ENCODE measurements at places on chromosomes 1 and 21. TPM values are rescaled to one million over a fixed set of nuclear protein-coding genes. Genes with fewer than 3 reads are reported as not detected.

Gene KISS1
- 1.4 TPM for total RNA-seq

Gene GRHL3
- total RNA-seq, result 0.54 TPM

Gene INTS3
- total RNA-seq, result 73.5 TPM

GRCh38 chr1:43783096-43783670, 75.8 kb downstream of the ST3GAL3 start:
- H3K27ac ChIP-seq, result no peak overlapping the region
- no peak for DNase-seq
- no peaks in the 10 kb centered on the region for H3K27me3 ChIP-seq
- no peak overlapping the region for H3K4me3 ChIP-seq
- peaks cover 43% of the 10 kb centered on the region for H3K4me1 ChIP-seq
- no peaks in the 10 kb centered on the region for H3K36me3 ChIP-seq

GRCh38 chr1:244791061-244791460, 44.4 kb upstream of the COX20 start:
- H3K27me3 ChIP-seq, result no peaks in the 10 kb centered on the region
- H3K4me1 ChIP-seq, result peaks cover 9% of the 10 kb centered on the region
- H3K27ac ChIP-seq, result no peak overlapping the region

DNA sequence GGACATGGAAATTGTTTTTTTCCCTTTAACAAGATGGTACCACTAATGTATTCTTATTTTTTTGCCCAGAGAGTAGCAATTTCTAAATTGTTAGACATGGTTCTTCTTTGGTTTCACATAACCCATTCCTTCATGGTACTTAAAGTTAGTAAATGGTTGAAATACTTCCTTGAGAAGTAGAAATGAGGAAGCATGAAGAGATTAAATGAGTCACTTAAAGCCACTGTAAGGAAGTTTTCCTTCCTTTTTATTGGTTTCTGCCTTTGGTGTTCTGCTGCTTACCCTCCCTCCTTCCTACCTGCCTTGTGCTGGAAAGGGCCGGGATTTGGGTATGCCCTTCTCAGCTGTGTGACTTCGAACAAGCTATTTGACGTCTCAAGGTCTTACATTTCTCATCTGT, 101.0 kb downstream of the KIF26B start:
- no peak for DNase-seq
- H3K36me3 ChIP-seq, result peaks cover 4% of the 10 kb centered on the region
- H3K4me1 ChIP-seq, result peaks cover 38% of the 10 kb centered on the region
- peak overlapping the region; percentile 46 for H3K27ac ChIP-seq
- no peaks in the 10 kb centered on the region for H3K27me3 ChIP-seq

GRCh38 chr1:76379506-76379905, 305.0 kb downstream of the ST6GALNAC3 start:
- no peak overlapping the region for H3K4me3 ChIP-seq
- H3K4me1 ChIP-seq, result no peaks in the 10 kb centered on the region
- no peaks in the 10 kb centered on the region for H3K36me3 ChIP-seq
- no peaks in the 10 kb centered on the region for H3K27me3 ChIP-seq
- no peak overlapping the region for H3K27ac ChIP-seq
- no peak for DNase-seq

DNA sequence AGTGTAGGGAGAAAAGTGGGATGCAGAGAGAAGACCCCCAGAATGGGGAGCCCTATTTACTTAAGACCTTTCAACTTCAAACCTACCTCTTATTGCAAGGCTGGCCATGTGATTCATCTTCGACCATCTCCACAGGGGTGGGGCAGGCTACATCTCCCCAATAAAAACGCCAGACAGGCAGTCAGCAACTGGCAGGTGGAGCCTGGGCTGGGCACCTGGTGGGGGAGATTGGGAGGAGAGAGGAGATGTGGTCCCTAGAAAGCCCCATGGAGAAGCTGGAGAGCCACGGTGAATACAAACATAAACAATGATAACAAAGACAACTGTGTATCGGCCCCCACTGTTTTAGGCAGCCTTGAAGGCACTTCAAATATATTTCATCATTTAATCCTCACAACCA, 336.7 kb upstream of the PROX1 start:
- H3K27me3 ChIP-seq, result no peaks in the 10 kb centered on the region
- H3K4me1 ChIP-seq, result peaks cover under 1% of the 10 kb centered on the region
- H3K36me3 ChIP-seq, result no peaks in the 10 kb centered on the region
- no peak overlapping the region for H3K4me3 ChIP-seq

- H3K4me1 ChIP-seq, result no peaks in the 10 kb centered on the region
- no peak overlapping the region for H3K4me3 ChIP-seq
- H3K27ac ChIP-seq, result no peak overlapping the region
- no peaks in the 10 kb centered on the region for H3K36me3 ChIP-seq
Observed at GRCh38 chr1:222525951-222526350, 22.0 kb downstream of the HHIPL2 start.

DNA sequence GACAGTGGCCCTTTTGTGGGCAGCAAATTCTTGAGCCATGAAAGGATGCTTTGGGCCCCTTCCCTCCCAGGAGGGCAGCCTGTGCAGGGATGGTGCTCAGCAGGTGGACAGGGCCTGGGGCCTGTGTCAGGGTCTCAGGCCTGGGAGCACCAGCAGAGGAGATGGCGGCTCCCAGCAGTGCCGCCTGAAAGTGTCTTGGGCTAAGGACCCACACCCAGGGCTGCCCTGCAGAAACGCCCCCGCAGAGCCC, 23.9 kb downstream of the FTCD start:
- no peaks in the 10 kb centered on the region for H3K27me3 ChIP-seq
- no peak for DNase-seq
- no peak overlapping the region for H3K4me3 ChIP-seq
- H3K27ac ChIP-seq, result no peak overlapping the region
- peaks cover 31% of the 10 kb centered on the region for H3K4me1 ChIP-seq
- H3K36me3 ChIP-seq, result no peaks in the 10 kb centered on the region

- no peak for DNase-seq
- H3K4me1 ChIP-seq, result no peaks in the 10 kb centered on the region
- H3K36me3 ChIP-seq, result no peaks in the 10 kb centered on the region
- no peak overlapping the region for H3K27ac ChIP-seq
Observed at GRCh38 chr1:40897513-40897912, 35.4 kb upstream of the CITED4 start.

DNA sequence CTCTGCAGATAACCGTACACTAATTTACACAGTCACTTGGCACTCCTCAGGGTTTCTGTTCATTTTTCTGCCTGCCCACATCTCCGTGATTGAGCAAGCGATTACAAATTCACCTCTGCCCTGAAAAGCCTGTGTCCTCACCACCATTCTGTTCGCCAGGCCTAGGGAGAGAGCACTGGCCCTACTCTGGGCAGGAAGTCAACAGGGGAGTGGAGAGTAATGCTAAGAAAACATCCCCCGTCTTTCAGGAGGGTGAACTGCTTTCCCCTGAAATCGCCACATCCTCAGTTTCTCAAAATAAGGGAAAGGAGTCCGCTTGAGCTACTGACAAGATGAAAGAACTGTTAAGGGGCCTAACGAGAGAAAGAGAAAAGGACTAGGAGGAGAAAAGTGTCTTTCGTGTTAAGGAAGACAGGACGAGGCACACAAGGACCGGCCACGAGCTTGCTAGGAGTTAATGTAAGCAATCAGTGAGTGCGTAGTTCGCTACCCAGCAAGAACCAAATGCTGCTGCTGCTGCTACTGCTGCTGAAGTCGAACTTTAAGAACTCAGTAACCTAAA, 632 bp downstream of the PEX19 start:
- H3K4me1 ChIP-seq, result no peaks in the 10 kb centered on the region
- peaks cover 23% of the 10 kb centered on the region for H3K36me3 ChIP-seq
- DNase-seq, result peak; percentile 62
- no peaks in the 10 kb centered on the region for H3K27me3 ChIP-seq
- peak overlapping the region; percentile 89 for H3K4me3 ChIP-seq

- H3K27me3 ChIP-seq, result no peaks in the 10 kb centered on the region
- H3K27ac ChIP-seq, result no peak overlapping the region
- H3K36me3 ChIP-seq, result no peaks in the 10 kb centered on the region
- no peak for DNase-seq
- H3K4me3 ChIP-seq, result no peak overlapping the region
- no peaks in the 10 kb centered on the region for H3K4me1 ChIP-seq
Observed at GRCh38 chr1:163399976-163400601, 78.3 kb downstream of the NUF2 start.

Gene IQGAP3
- 4.2 TPM for total RNA-seq

Gene EGLN1
- 67.6 TPM for total RNA-seq

DNA sequence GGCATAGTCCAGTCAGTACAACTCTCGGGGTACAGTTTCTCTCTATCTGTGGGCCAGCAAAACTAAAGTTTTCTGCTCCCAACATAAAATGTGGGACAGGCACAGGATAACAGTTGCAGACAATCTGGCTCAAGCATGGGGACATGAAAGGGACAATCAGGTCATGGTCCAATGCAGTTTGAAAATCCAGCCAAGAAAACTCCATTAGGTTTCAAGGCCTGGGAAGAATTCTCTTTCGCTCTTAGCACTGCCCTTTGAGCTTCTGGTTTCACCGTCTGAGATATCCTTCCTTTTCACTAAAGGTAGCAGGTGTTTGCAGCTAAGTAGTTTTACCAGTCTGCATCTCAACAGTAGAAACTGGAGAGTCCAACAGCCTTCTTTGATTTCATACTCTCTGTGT, 21.1 kb upstream of the IL22RA1 start:
- no peaks in the 10 kb centered on the region for H3K36me3 ChIP-seq
- no peak for DNase-seq
- no peak overlapping the region for H3K27ac ChIP-seq
- no peaks in the 10 kb centered on the region for H3K27me3 ChIP-seq
- no peaks in the 10 kb centered on the region for H3K4me1 ChIP-seq

Gene CHIA
- total RNA-seq, result not detected

GRCh38 chr1:48495166-48495565, 23.2 kb upstream of the SPATA6 start:
- H3K4me3 ChIP-seq, result no peak overlapping the region
- peaks cover 4% of the 10 kb centered on the region for H3K27me3 ChIP-seq
- H3K36me3 ChIP-seq, result no peaks in the 10 kb centered on the region

Gene LCE1C
- not detected for total RNA-seq

GRCh38 chr1:50971748-50972305, 1.8 kb downstream of the CDKN2C start:
- H3K27me3 ChIP-seq, result peaks cover 94% of the 10 kb centered on the region
- no peak overlapping the region for H3K4me3 ChIP-seq
- no peaks in the 10 kb centered on the region for H3K4me1 ChIP-seq

DNA sequence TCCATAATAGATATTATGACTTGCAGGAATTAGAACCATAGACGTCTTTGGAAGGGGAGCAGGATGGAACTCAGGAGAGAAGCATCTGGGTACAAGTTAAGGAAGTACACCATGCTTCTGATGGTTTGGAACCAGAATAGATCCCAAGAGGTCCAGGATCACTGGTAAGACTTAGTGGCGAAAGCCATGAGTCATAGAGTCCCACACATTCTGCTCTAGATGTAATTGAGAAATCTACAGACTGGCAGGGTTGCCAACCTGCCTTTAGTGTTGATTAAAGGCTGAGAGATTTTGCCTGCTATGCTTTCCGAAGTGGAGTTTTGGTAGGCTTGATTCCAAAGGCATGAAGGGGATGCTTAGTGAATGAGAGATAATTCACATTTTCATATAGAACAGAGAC, 57.1 kb upstream of the C1orf87 start:
- H3K27ac ChIP-seq, result no peak overlapping the region
- peak; percentile 4 for DNase-seq
- no peaks in the 10 kb centered on the region for H3K4me1 ChIP-seq
- no peaks in the 10 kb centered on the region for H3K27me3 ChIP-seq

DNA sequence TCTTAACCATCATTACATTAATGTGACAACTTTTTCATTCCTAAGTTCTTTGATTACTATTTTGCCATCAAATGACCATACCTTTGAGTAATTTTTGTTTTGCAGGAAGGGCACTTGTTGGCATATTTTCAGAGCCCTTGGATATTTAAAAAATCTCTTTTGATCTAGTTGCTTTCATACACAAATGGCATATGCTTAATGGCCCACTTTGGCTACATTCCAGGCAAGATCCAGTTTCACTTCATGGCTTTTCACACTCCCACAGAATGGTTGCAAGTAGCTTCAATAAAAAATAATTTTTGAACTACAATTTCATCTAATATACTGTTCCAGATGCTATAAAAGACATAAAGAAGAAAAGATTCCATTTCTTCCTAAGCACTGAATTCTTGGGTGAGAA, 18.1 kb downstream of the ADAM30 start:
- no peak overlapping the region for H3K27ac ChIP-seq
- peaks cover 6% of the 10 kb centered on the region for H3K4me1 ChIP-seq
- DNase-seq, result no peak
- no peak overlapping the region for H3K4me3 ChIP-seq
- no peaks in the 10 kb centered on the region for H3K36me3 ChIP-seq
- H3K27me3 ChIP-seq, result no peaks in the 10 kb centered on the region

- no peaks in the 10 kb centered on the region for H3K27me3 ChIP-seq
- H3K36me3 ChIP-seq, result peaks cover 30% of the 10 kb centered on the region
- no peak for DNase-seq
- H3K4me3 ChIP-seq, result no peak overlapping the region
- H3K27ac ChIP-seq, result no peak overlapping the region
Observed at GRCh38 chr1:2307972-2308371, 79.9 kb downstream of the SKI start.

- no peak overlapping the region for H3K4me3 ChIP-seq
- no peaks in the 10 kb centered on the region for H3K36me3 ChIP-seq
- H3K4me1 ChIP-seq, result no peaks in the 10 kb centered on the region
- no peaks in the 10 kb centered on the region for H3K27me3 ChIP-seq
- H3K27ac ChIP-seq, result no peak overlapping the region
Observed at GRCh38 chr1:24486331-24487065, 16.1 kb upstream of the RCAN3 start.
